ENCODE measurements at places on chromosomes 2 and 18.

DNA sequence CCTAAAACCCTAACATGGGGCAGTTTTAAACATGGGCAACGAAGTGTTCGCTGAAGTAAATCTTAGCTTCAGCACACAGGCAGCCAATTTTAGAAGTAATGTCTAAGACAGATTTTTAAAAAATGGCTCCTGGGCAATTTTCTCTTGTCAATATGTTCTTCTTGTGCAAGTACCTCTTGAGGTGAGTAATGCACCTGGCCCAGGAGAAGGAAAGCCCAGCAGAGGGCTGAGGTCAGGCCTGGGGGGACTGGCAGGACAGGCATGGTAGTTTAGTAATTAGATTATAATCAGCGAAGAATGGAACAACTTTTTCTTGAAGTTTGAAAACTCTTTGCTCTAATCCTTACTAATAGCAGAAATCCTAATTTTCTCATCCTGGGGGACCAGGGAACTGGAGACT lies 77.6 kb downstream of the SPRED2 start:
- H3K4me3 ChIP-seq, result no peak overlapping the region
- DNase-seq, result no peak
- H3K27me3 ChIP-seq, result no peaks in the 10 kb centered on the region
- H3K27ac ChIP-seq, result no peak overlapping the region
- H3K36me3 ChIP-seq, result peaks cover 2% of the 10 kb centered on the region

DNA sequence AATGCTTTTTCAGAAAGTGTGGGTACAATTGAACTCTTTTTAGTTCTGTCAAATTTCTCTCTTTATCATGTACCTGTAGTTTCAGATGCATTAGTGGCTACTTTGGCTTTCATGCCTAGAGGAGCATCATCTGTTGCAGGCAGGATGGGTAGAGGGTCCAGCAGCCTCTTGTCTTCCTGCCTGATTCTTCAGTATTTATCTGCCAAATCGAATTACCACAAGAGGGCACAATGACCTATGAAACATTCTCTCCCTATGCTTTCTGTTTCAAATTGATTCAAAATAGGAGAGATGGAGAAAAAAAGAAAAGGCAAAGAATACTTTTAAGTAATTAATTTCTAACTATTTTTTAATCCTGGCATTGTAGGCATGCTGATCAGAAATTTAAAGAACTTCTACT lies 477.2 kb downstream of the TRIB2 start:
- H3K36me3 ChIP-seq, result no peaks in the 10 kb centered on the region
- DNase-seq, result no peak
- H3K27ac ChIP-seq, result no peak overlapping the region
- no peaks in the 10 kb centered on the region for H3K27me3 ChIP-seq

DNA sequence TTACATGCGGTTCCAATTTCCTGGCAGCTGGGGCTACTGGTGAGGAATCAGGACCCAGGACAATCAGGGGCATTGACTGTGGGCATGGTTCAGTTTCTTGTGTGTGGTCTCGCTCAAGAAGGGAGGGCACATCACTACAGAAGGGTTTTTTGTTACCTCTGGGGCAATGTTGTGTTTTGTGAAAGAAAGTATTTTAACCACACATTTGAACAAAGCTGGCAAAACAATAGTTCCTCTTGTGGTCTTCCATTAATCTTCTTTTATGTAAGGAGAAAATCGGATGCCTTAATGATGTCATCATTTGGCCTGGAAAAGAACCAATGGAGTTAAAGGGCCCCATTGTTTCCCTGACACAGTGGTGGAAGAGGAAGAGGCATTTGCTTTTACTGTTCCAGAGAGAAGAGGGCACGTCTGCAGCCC lies 197.4 kb downstream of the SH3BP4 start:
- H3K27ac ChIP-seq, result no peak overlapping the region
- peaks cover 14% of the 10 kb centered on the region for H3K27me3 ChIP-seq
- no peaks in the 10 kb centered on the region for H3K36me3 ChIP-seq
- DNase-seq, result no peak
- H3K4me1 ChIP-seq, result no peaks in the 10 kb centered on the region

- H3K27me3 ChIP-seq, result peaks cover 77% of the 10 kb centered on the region
- no peak overlapping the region for H3K4me3 ChIP-seq
- H3K27ac ChIP-seq, result no peak overlapping the region
- peaks cover 8% of the 10 kb centered on the region for H3K4me1 ChIP-seq
- no peaks in the 10 kb centered on the region for H3K36me3 ChIP-seq
These were observed 18.5 kb downstream of the ZBTB7C start for GRCh38 chr18:48390641-48391040.

GRCh38 chr2:45814951-45815621 lies 163.6 kb downstream of the PRKCE start:
- H3K36me3 ChIP-seq, result no peaks in the 10 kb centered on the region
- H3K27ac ChIP-seq, result no peak overlapping the region
- no peaks in the 10 kb centered on the region for H3K4me1 ChIP-seq
- H3K4me3 ChIP-seq, result no peak overlapping the region
- no peak for DNase-seq
- peaks cover 10% of the 10 kb centered on the region for H3K27me3 ChIP-seq

DNA sequence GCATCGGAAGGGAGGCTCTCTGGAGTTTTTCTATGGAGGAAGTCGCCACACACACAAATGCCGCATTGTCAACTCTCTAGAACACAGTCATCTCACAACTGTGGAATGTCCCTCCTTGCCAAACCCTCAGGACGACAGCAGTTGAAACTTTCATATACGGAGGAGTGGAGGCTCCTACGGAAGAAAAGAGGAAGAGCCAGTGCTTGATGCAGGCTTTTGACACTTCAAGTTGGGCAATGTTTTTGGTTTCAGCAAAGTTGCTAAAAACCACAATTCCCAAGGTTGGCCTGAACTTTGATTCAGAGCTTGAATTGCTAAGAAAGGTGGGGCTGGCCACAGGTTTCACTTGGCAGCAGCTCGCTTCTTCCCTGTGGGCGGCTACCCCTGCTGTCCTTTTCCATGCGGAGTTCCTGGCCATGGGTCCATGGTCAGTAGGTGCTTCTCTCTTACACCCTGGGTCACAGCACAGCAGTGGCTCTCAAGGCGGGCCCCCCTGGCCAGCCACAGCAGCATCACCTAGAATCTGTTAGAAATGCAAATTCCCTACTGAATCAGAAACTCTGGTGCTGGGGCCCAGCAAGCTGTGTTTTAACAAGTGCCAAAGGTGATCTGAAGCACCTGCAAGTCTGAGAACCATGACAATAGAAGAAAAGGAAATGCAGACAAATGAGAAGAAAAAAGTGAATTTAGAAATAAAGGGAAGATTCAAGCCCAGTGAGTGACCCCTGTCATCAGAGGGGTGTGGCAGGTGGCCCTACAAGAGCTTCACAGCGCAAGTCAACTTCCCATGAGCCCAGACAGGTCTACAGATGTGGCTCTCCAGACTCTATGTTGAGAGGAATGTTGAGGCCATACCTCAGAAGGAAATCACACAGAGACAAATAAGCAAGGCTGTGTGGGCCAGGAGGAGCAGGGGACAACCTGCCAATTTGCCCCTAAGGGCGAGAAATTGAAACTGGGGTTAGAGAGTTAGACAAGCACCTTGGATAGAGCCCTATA lies 856.4 kb downstream of the RNF144A start:
- peaks cover 20% of the 10 kb centered on the region for H3K4me1 ChIP-seq
- no peak for DNase-seq
- H3K4me3 ChIP-seq, result no peak overlapping the region
- H3K27me3 ChIP-seq, result no peaks in the 10 kb centered on the region

DNA sequence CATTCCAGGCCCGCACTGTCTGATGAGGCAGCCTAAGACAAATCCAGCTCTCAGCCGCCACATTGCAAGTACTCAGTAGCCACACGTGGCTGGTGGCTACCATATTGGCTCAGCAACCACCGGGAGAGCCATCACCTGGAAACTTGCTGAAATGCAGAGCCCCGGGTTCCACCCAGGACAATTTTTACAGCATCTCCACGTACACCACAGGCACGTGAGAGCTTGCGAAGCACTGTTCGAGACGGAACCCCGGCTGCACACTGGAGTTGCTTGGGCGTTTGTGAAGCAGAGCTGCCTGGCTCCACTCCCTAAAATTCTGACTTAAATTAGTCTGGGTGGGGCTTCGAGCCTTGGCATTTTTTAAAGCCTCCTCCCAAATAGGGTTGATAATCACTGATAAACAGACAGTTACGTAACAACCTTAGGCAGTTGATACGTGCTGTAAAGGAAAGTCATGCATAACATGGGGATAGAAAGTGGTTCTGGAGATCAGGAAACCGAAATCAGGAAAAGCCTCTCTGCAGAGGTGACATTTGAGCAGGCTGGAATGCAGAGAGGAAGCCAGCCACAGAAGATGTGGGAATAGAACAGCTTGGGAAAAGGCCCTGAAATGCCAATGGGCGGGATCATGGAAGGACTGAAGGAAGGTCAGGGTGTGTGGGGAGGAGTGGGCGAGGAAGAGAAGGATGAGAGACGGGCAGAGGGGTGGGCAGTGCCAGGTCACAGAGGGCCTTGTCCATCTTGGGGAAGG lies 6.2 kb downstream of the ASAP2 start:
- no peak for DNase-seq
- no peak overlapping the region for H3K4me3 ChIP-seq
- H3K4me1 ChIP-seq, result peaks cover 3% of the 10 kb centered on the region
- H3K27me3 ChIP-seq, result peaks cover 57% of the 10 kb centered on the region

DNA sequence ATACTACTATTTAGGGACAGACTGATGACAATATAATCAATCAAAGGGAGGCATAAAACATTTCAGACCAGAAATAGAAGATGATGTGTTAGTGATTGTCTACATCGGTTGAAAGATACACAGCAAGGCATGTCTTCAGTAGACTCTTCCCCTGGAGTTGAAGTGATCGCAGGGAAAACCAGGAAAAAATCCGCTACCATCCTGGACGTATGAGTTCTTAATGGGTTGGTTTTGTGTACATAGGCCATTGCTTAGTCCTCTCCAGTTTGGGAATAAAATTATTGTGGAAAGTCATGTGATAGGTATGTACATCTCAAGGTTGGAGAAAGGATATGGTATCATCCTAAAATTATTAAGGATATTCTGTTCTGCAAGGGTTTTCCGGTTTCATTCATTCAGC lies 4.3 kb downstream of the APCDD1 start:
- H3K4me3 ChIP-seq, result no peak overlapping the region
- no peak for DNase-seq

DNA sequence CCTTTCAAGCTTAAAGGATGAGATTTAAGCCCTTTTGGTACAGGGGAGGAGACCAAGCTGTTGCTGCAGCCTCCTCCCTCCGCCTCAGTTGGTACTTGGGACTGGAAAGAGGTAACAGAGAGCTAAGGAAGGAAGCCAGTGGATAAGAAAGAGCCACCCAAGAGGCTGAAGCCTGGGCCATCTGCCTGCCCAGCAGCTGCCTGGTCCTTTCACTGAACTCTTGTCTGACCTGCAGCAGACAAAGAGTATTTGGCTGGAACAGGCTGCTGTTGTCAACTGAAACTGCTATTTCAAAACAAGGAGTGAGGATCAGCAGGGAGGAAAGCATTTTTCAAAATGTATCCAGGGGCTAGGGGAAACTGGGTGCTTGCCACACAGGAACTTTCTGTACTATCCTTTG lies 30.3 kb downstream of the TNS1 start:
- no peaks in the 10 kb centered on the region for H3K36me3 ChIP-seq
- peaks cover 34% of the 10 kb centered on the region for H3K27me3 ChIP-seq
- no peaks in the 10 kb centered on the region for H3K4me1 ChIP-seq
- DNase-seq, result no peak

DNA sequence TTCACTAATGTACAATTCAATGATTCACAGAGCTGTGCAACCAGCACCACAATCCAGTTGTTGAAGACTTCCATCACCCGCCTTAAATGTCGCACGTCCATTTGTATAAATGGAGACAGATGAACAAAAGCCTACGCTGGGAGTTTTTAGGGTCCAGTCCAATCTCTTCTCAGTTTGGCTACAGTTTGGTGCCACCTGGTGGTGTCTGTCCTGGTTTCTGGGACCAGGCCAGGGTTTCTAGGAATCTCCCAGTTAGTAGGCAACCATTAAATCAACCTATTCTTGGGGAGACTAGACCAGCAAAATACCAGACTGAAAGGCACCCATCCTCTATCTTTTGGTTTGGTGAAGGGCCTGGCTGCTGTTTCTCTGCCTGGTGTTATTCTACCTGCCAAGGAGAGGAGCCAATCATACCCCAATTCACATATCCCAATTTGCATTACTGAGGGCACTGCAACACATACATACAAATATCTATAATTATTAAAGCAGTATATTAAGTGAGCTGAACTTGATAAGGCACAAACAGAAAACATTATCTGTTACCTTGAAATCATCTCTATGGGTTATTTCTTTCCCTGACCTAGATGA lies 3.2 kb upstream of the DDX1 start:
- peaks cover 16% of the 10 kb centered on the region for H3K4me1 ChIP-seq
- no peak overlapping the region for H3K27ac ChIP-seq
- H3K27me3 ChIP-seq, result no peaks in the 10 kb centered on the region
- peak; percentile 46 for DNase-seq
- H3K36me3 ChIP-seq, result peaks cover 1% of the 10 kb centered on the region

DNA sequence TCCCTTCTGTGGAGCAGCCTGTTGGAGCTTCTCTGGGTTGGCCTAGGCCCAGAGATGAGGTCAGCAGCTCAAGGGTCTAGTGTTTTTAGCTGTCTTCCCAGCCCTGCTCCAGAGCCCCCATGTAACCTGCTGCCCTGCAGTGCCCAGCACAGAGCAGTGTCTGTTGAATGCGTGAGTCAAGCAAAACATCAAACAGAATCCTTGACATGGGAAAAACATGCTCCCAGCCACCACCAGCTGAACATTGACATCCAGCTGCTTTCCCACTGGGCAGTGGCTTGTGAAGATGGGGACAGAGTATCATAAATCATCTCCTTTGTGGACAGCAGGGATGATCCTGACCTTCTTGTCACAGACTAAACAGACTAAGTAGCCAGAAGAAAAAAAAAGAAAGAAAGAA lies 22.6 kb downstream of the IMPA2 start:
- H3K27ac ChIP-seq, result no peak overlapping the region
- no peaks in the 10 kb centered on the region for H3K4me1 ChIP-seq
- H3K4me3 ChIP-seq, result no peak overlapping the region
- H3K36me3 ChIP-seq, result peaks cover 5% of the 10 kb centered on the region
- H3K27me3 ChIP-seq, result no peaks in the 10 kb centered on the region

DNA sequence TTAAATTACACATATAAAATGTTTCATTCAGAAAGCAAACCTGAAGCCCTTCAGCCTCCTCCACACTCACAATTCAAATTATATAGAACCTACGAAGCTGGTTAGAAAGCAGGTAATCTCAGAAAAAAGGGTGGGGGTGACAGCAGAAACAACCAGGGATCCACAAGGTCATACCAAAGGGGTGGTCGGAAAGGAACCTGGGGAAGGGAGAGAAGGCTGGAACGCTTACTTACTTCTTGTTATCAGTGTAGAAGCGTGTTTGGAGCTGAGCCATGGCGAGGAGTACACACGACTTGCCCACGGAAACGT lies 316 bp downstream of the WDR12 start:
- no peaks in the 10 kb centered on the region for H3K27me3 ChIP-seq
- H3K4me3 ChIP-seq, result peak overlapping the region; percentile 97
- peaks cover 5% of the 10 kb centered on the region for H3K36me3 ChIP-seq

- no peak for DNase-seq
- no peaks in the 10 kb centered on the region for H3K4me1 ChIP-seq
- H3K27me3 ChIP-seq, result no peaks in the 10 kb centered on the region
These were observed 116.8 kb upstream of the HNMT start for GRCh38 chr2:137847443-137847842.

- no peak for DNase-seq
- H3K36me3 ChIP-seq, result no peaks in the 10 kb centered on the region
- H3K27ac ChIP-seq, result no peak overlapping the region
- no peaks in the 10 kb centered on the region for H3K4me1 ChIP-seq
- H3K4me3 ChIP-seq, result no peak overlapping the region
These were observed 247.3 kb upstream of the SP5 start for GRCh38 chr2:170467568-170468422.

Measured in activated naive CD4-positive, alpha-beta T cell treated with anti-CD3 and anti-CD28 coated beads, Interleukin-2, amount 10 ng/mL, durations not matched to agents 7 days and 5 days (primary cell).